Ascending aorta (tissue), 2 donors: ENCODE measurements at places on chromosomes 1 and 21.
A peak's percentile ranks its signal among the peaks of the same experiment; 100 is the strongest.

GRCh38 chr1:14282707-14283106, 315.8 kb upstream of the KAZN start:
- H3K36me3 ChIP-seq = no peaks in the 10 kb centered on the region
- no peak overlapping the region for H3K4me3 ChIP-seq
- H3K4me1 ChIP-seq = no peaks in the 10 kb centered on the region
- H3K27ac ChIP-seq = no peak overlapping the region
- no peaks in the 10 kb centered on the region for H3K27me3 ChIP-seq

DNA sequence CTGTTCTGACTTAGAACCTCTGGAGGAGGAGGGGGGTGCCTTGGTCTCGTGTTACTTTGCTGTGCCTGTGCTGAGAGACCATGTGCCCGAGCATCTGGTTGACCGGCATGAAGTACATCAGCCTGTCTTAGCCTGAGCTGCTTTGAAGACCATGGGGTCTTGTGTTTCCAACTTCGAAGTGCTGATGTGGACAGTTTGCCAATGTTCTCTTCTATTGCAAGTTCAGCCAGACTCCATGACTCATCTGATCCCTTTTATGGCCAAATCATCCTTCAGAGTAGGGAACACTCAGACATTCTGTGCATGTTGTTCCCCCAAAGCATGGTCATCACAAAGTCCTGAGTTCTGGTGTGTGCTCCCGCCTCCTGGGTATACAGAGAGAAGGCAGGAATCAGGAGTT, 6.0 kb upstream of the PLA2G2C start:
- no peaks in the 10 kb centered on the region for H3K4me1 ChIP-seq
- H3K27me3 ChIP-seq = no peaks in the 10 kb centered on the region
- no peak for DNase-seq
- H3K36me3 ChIP-seq = no peaks in the 10 kb centered on the region

- H3K4me3 ChIP-seq = no peak overlapping the region
- H3K36me3 ChIP-seq = no peaks in the 10 kb centered on the region
- no peaks in the 10 kb centered on the region for H3K4me1 ChIP-seq
- no peak overlapping the region for H3K27ac ChIP-seq
- H3K27me3 ChIP-seq = no peaks in the 10 kb centered on the region
These were observed 14.9 kb downstream of the ABCA4 start for GRCh38 chr1:94105957-94106529.

DNA sequence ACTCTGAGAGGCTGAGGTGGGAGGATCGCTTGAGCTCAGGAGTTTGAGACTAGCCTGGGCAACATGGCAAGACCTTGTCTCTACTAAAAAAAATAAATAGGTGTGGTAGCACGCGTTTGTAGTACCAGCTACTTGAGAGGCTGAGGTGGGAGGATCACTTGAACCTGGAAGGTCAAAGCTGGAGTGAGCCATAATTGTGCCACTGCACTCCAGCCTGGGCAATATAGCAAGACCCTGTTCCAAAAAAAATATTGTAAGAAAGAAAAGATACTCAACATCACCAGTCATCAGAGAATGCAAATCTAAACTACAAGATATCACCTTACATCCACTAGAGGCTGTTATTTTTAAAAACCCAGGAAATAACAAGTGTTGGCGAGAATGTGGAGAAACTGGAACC, 32.5 kb downstream of the ZNF644 start:
- no peaks in the 10 kb centered on the region for H3K27me3 ChIP-seq
- H3K36me3 ChIP-seq = no peaks in the 10 kb centered on the region
- no peak overlapping the region for H3K4me3 ChIP-seq

DNA sequence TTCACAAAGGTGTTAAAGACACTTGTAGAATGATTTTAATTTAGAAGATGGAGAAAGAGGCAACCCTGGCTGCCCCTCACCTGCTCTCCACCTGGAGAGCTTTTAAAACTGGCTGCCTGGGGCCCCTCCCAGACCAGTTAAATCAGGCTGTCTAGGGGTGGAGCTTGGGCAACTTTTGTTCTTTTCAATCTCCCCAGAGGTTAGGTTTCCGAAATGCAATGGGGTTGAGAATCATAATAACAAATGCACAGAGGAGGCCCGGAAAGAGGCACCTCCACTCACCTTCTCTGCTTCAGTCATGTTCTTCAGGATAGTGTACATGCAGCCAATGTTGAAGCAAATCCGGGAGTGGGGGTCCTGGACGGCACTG, 400 bp downstream of the NCF2 start:
- H3K27ac ChIP-seq = no peak overlapping the region
- DNase-seq = no peak
- peak overlapping the region; percentile 16 for H3K4me3 ChIP-seq

GRCh38 chr1:56575865-56576264, 3.5 kb downstream of the PLPP3 start:
- no peaks in the 10 kb centered on the region for H3K36me3 ChIP-seq
- H3K4me1 ChIP-seq = no peaks in the 10 kb centered on the region
- no peak overlapping the region for H3K27ac ChIP-seq
- H3K4me3 ChIP-seq = peak overlapping the region; percentile 92
- no peak for DNase-seq

GRCh38 chr1:171486048-171486519, 754 bp downstream of the PRRC2C start:
- peaks cover 3% of the 10 kb centered on the region for H3K4me1 ChIP-seq
- H3K27me3 ChIP-seq = no peaks in the 10 kb centered on the region
- no peaks in the 10 kb centered on the region for H3K36me3 ChIP-seq
- peak overlapping the region; percentile 100 for H3K27ac ChIP-seq

GRCh38 chr1:26993237-26994019, at the start of gene TRNP1:
Gene TRNP1, plus strand, starts transcription at chr1:26993692. Its CDS starts 95 bp downstream, at chr1:26993787.
- H3K36me3 ChIP-seq = no peaks in the 10 kb centered on the region
- H3K4me1 ChIP-seq = peaks cover 23% of the 10 kb centered on the region
- peak; percentile 79 for DNase-seq
- H3K4me3 ChIP-seq = peak within 1 kb of the TSS; percentile 99

GRCh38 chr21:17045214-17045853, 467.5 kb upstream of the CXADR start:
- no peaks in the 10 kb centered on the region for H3K27me3 ChIP-seq
- H3K27ac ChIP-seq = no peak overlapping the region
- no peaks in the 10 kb centered on the region for H3K4me1 ChIP-seq
- H3K36me3 ChIP-seq = no peaks in the 10 kb centered on the region
- no peak overlapping the region for H3K4me3 ChIP-seq

- DNase-seq = no peak
- H3K4me3 ChIP-seq = no peak overlapping the region
- no peaks in the 10 kb centered on the region for H3K4me1 ChIP-seq
These were observed 5.2 kb downstream of the SLAMF1 start for GRCh38 chr1:160641323-160642280.

DNA sequence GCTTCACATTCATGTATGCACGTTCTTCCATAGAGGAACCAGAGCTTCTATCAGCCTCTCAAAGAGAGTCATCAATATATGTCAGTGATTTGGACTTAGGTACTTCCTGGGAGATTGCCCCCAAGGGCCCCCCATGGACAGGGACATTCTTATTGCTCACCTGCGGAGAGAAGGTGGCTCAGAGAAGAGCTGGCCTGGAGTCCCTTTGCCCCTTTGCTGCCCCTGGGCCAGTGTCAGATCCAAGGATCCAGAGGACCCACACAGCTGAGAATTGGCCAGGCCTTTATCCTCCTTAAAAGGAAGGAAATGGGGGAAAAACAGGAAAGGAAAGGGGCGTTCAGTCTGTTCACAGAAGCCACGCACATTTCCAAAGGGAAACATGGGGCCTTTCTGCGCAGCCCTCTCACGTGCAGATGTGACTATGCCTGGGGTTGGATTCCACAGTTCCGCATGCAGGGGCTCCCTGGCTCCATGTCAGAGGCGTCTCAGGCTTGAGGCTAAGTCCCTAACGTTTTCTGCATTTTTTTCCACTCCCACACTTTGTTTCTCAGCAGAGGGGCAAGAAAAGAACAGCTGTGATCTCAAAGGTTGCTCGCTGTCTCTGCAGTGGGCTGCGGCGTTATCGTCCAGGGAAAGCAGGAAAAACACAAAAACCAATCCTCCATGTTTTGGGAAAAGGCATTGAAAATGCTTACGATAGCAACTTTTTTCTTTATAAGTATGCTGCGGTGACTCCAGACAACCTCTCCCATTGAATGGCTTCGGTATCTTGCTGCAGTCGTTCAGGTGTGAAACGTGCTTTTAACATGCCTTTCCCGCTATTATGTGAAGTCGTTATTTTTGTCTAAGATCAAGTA, 5.9 kb downstream of the C1orf226 start:
- no peaks in the 10 kb centered on the region for H3K27me3 ChIP-seq
- H3K36me3 ChIP-seq = peaks cover 6% of the 10 kb centered on the region
- no peak overlapping the region for H3K27ac ChIP-seq
- no peak overlapping the region for H3K4me3 ChIP-seq
- no peak for DNase-seq

DNA sequence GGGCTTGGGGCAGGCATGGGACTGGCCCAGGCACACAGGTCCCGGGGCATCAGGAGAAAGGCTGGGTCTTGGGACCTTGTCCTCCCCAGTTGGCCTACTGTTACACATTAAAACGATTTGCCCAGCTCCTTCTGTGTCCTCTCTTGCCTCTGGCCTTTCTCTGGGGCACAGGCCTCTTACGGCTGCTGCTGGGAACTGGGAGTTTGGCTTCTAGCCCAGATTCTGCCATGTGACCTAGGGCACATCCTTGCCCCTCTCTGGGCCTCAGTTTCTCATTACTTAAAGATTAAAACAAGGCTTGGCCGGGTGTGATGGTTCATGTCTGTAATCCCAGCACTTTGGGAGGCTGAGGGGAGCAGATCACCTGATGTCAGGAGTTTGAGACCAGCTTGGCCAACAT, 14.0 kb downstream of the KDF1 start:
- no peak for DNase-seq
- no peak overlapping the region for H3K4me3 ChIP-seq
- H3K36me3 ChIP-seq = peaks cover 58% of the 10 kb centered on the region
- H3K27me3 ChIP-seq = no peaks in the 10 kb centered on the region
- no peak overlapping the region for H3K27ac ChIP-seq
- no peaks in the 10 kb centered on the region for H3K4me1 ChIP-seq

- no peak overlapping the region for H3K4me3 ChIP-seq
- H3K27ac ChIP-seq = no peak overlapping the region
- DNase-seq = no peak
- H3K36me3 ChIP-seq = no peaks in the 10 kb centered on the region
These were observed 33.8 kb upstream of the SERTAD4 start for GRCh38 chr1:210198840-210199239.

DNA sequence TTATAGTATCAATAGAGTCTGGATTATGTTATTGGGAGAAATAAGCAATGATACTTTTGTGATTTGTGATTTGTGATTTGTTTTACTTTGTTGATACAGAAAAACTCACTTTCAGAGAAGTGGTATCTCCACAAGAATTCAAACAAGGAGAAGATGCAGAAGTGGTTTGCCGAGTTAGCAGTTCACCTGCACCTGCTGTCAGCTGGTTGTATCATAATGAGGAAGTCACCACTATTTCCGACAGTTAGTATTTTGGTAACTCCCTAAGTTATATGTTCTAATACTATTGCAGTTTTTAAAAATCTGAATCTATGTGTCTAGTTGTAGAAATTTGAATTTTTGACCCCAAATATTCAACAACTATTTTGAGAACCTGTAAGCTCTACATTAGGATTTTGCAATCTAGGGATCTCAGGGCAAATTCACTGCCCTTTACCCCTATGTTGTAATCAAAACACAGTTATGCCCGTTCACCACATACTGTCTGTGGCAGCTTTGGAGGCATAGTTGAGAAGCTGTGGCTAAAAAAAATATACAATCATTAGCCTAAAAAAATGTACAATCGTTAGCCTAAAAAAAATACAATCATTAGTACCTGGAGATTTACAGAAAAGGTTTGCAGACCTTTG, 288.1 kb downstream of the NCAM2 start:
- no peak overlapping the region for H3K4me3 ChIP-seq
- no peak overlapping the region for H3K27ac ChIP-seq
- no peaks in the 10 kb centered on the region for H3K36me3 ChIP-seq
- no peak for DNase-seq
- H3K4me1 ChIP-seq = no peaks in the 10 kb centered on the region

DNA sequence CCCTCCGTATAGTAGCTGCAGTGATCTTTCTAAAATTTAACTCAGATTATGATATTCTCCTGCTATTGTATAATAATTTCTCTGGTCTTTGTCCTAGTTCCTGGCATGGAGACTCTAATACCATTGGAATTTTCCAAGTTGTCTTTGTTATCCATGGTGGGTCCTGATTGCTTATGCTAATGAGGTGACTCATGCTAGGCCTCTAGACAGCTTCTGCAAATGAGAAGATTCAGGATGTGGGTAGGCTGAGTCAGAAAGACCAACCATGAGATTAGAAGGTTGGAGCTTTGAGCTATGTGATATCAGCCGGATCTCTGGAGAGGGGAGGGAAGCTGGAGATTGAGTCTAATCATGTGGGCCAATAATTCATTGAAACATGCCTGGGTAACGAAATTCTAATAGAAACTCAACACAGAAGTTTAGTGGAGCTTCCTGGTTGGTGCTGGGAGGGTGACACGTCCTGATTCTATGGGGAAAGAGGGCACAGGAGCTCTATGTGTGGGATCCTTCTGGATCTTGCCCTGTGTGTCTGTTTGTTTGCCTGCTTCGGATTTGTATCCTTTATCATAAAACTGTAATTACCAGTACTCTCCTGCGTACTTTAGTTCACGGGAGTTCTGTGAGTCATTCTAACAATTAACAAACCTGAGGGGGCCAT, 73.2 kb upstream of the CNIH3 start:
- no peak overlapping the region for H3K4me3 ChIP-seq
- H3K4me1 ChIP-seq = no peaks in the 10 kb centered on the region
- no peak for DNase-seq
- no peaks in the 10 kb centered on the region for H3K27me3 ChIP-seq

DNA sequence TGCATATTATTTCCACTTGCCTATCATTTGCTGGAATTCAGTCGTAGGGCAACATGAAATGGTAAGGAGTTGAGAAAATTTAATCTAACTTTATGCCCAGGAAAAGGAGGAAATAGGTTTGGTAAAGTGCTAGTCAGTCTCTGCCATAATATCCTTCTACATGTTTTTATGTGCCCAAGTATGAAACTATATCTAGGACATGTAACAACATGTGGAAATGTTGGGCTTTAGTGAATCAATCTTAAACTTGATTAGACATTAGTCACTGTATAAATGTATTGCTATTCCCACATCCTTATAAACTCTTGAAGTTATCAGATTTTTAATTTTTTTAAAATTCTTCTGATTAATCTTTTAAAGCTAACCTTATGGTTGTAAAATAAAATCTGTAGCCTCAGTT, 204.7 kb upstream of the ZRANB2 start:
- DNase-seq = no peak
- H3K27ac ChIP-seq = no peak overlapping the region
- no peak overlapping the region for H3K4me3 ChIP-seq
- H3K4me1 ChIP-seq = no peaks in the 10 kb centered on the region

- H3K27me3 ChIP-seq = no peaks in the 10 kb centered on the region
- H3K4me3 ChIP-seq = no peak overlapping the region
- no peaks in the 10 kb centered on the region for H3K4me1 ChIP-seq
- H3K36me3 ChIP-seq = no peaks in the 10 kb centered on the region
- no peak overlapping the region for H3K27ac ChIP-seq
These were observed 89.4 kb downstream of the DTL start for GRCh38 chr1:212124690-212125582.

DNA sequence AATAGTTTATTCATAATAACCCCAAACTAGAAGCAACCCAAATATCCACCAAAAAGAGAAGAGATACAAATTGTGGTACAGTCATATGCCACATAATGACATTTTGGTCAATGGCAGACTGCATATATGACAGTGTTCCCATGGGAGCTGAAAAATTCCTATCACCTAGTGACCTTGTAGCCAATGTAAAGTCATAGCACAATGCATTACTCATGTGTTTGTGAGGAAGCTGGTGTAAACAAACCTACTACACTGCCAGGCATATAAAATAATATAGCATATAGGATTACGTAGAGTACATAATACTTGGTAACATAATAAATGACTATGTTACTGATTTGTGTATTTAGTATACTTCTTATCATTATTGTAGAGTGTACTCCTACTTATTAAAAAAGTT, 29.5 kb upstream of the SLFNL1 start:
- peaks cover 29% of the 10 kb centered on the region for H3K36me3 ChIP-seq
- H3K27me3 ChIP-seq = no peaks in the 10 kb centered on the region
- H3K4me3 ChIP-seq = no peak overlapping the region
